EL (cell line): ENCODE measurements at places on chromosomes 1 and 21.

GRCh38 chr1:172673761-172674160 is 14.9 kb downstream of the FASLG start:
- DNase-seq: peak; percentile 37

GRCh38 chr1:66393586-66394287 is 140.2 kb upstream of the SGIP1 start:
- no peak for DNase-seq

- DNase-seq: peak; percentile 51
Observed at GRCh38 chr1:24107462-24108138, 4.3 kb downstream of the MYOM3 start.

DNA sequence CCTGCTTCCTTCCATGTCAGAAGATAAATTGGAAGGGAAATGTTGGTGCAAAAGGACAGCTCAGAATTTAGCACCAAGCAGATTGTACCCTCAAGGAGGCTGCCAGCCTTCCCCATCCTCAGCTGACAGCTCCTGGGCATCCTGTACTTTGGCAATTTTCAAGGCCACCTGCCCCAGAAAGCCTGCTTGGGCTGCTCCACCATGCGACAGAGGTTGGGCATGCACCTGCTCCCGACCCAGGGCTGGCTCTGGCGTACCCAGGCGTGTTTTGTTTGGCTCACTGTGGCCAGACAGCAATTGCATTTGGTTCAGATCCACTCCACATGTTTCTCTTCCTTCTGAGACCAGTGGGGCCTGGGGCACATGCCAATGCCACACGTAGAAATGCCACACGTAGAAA is 547.8 kb downstream of the NPHP4 start:
- no peak for DNase-seq

DNA sequence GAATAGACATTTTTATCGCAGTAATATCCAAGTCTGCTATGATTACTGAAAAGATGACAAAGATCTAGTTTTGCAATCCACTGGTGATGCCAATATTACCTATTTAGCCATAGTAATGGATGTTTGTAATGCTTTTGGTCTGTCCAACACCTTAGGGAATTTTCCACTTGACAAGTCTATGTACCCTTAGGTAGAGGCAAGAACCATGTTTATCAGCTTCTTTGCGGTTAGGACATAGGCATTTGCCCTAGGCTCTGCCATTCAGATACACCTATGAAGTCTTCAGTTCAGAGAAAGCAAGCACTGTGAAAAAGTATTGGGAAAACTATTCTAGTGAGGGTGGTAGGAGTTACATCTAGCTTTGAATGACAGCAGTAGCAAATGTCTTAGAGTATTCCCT is 40.2 kb upstream of the SLC35D1 start:
- no peak for DNase-seq

GRCh38 chr1:97849345-97850340 is 71.2 kb downstream of the DPYD start:
- DNase-seq: peak; percentile 87

DNA sequence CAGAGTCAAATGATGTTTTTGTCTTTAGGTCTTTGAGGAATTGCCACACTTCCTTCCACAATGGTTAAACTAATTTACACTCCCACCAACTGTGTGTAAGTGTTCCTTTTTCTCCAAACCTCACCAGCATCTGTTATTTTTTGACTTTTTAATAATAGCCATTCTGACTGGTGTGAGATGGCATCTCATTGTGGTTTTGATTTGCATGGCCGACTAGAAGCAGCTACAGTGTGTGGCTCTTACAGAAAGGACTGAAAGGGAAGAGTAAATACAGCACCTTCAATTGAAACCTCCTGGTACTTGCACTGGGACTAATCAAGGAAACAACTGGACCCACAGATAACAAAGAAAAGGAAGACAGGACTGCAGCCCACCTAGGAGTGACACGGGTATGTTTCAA is 668.0 kb upstream of the RGS18 start:
- DNase-seq: no peak

GRCh38 chr21:42097860-42098454 is 26.8 kb downstream of the UMODL1 start:
- DNase-seq: peak; percentile 97

DNA sequence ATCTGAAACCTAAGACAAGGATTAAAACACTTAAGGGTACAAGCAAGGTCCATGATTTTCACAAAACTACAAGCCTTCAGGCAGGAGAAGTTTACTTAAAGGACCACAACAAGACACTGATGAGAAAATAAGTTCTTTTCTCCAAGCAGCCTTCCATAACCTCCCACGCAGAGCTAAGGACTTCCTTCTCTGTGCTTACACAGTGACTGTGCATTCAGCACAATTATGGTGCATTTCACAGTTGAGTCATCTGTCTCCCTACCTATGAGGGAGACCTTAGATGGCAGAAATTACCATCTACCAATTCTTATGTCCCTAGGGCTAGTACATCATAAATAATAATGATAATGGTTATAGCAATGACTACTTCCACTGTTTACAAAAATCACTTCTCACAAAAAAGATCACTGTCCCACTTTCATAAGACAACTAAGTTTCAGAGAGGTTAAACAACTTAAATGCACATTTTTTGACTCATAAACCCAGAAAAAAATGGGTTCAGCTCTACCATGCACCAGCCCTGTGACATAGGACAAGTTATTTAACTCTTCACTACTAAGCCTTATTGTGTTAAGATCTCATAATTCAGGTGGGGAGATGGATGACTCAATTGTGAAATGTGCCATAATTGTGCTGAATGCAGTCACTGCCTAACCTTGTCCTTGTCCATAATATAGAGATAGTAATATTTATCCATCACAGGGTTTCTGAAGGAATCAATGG is 45.3 kb downstream of the TARBP1 start:
- peak; percentile 46 for DNase-seq

- DNase-seq: no peak
Observed at GRCh38 chr1:203274603-203275381, 30.5 kb upstream of the BTG2 start.

GRCh38 chr21:29904359-29905282 is 35.2 kb downstream of the GRIK1 start:
- peak; percentile 1 for DNase-seq

- no peak for DNase-seq
Observed at GRCh38 chr21:38987633-38988508, 182.1 kb downstream of the ETS2 start.

- DNase-seq: peak; percentile 11
Observed at GRCh38 chr1:239731082-239731748, 344.8 kb downstream of the CHRM3 start.

DNA sequence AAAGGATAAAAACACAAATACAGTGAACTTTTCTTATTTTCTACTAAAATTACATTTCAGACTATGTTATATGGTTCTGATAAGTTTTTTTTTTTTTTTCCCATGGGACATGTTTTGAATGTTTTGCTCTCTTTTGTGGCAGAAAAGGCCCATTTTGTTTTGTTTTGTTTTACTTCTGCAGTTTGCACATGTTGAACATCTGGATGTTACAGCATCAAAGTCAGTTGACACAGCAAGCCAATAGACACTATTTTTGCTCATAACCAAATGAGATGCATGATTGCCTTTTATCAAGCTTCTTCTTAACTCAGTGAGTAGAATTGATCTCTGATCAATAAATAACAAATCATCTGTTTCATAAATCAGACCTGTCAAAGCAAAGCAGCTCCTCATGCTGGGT is 904.2 kb downstream of the ADGRL2 start:
- DNase-seq: no peak

DNA sequence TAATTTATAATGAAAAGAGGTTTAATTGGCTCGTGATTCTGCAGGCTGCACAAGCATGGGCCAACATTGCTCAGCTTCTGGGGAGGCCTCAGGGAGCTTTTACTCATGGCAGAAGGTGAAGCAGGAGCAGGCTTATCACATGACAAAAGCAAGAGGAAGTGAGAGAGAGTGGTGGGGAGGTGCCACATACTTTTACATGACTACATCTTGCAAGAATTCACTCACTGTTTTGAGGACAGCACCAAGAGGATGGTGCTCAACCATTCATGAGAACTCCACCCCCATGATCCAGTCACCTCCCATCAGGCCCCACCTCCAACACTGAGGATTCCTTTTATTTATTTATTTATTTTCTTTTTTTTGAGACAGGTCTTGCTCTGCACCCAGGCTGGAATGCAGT is 5.5 kb upstream of the PLEKHM2 start:
- peak; percentile 94 for DNase-seq

DNA sequence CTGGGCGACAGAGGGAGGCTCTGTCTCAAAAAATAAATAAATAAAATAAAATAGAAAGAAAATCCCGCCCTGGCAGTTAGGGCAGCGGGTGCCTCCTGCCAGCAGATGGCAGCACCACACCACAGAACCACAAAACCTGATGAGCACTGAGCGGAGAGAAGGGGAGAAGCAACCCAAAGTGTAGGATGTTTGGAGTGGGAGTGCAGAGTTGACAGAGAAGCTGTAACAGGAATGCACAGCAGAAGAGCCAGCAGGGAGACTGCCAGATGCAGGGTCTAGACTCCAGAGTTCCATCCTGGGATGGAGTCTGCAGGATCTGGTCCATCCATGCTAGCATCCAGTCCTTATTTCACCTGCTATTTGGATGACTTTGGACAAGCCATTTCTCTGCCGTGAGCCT is 29.7 kb upstream of the KIRREL1 start:
- peak; percentile 76 for DNase-seq

DNA sequence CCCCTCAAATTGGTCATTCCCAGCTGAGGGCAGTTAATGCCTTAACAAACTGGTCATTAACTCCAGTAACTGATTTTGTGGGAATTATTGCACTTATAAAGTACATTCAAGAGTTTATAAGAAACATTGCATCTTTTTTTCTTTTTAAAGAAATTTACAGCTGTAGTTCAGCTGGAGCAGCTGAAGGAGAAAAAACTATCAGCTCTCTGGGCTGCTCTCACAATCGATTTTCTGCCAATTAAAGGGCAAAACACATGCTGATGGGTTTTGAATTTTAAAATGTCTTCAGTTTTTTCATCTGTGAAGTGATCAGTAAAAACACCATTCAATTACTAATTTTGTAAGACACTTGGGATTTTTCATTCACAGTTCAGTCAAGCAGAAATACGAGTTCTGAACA is 74.7 kb downstream of the KIFAP3 start:
- DNase-seq: no peak

DNA sequence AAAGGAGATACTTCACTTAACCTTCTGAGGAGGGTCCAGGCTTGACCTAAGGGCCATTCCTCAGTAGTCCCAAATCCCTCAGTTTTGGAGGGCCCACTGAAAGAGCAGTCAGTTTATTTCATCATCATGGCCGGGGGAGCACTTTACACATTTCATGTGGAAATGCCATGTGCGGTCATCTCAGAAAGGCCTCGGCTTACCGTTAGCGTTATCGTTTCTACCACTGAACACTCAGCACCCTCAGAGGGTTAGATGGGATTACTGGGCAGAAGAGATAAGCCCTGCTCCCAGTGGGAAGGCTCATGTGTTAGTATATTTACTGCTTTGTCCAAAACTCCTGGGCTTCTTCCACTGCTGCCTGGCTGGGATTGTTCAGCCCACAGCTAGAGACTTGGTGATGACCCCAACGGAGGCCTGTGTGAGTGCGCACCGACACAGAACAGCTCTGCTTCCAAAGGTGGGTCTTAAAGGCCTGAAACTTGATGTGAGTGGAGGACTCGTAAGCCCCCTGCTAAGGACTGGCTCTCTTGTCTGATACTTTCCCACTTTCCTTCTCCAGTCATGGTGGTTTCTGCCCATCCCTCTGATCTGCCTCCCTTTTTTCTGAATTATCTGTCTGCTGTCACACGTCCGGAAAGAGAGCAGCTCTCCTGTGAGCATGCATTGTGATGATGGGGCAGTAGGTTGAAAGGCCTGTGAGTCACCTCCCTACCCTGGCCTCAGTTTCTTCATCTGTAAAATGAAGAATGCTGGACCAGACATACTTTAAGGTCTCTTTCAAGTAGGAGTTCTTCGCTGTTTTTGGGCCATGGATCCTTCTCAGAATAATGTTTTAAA is 284.5 kb downstream of the ASTN1 start:
- no peak for DNase-seq

DNA sequence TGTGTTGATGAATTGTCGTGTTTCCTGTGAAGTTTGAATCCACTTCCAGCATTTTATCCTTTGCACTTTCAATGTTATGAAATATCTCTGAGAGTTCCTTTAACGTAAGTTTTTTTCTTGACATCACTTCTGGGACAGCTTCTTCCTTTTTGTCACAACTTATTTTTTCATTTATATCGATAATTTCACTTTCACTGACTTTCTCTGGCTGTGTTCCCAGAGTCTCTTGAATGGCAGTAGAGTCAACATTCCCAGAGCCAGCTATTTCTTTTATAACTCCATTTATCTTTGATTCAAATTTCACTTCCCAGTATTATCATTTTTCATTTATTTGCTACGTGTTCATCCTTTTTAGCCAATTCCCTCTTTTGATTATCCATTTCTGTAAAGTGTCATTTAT is 256.5 kb downstream of the PAPPA2 start:
- no peak for DNase-seq

DNA sequence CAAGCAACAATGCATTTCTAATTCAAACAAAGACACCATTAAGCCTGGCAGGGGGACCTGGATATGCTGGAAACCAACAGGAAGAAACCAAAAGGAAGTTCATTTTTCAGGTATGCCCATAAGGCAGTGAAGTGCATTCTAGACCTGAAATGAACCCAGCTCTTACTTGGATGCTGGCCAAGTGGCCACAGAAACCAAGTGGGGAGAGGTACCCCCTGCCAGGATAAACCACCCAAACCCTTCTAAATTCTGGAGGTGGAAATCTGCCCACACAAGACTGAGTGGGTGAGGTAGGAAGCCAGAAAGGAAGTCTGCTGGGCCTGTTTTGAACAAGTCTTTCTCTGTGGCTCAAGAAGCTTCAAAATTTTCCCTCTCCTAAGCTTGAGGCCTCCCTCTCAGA is 2.6 kb downstream of the CD5L start:
- no peak for DNase-seq

DNA sequence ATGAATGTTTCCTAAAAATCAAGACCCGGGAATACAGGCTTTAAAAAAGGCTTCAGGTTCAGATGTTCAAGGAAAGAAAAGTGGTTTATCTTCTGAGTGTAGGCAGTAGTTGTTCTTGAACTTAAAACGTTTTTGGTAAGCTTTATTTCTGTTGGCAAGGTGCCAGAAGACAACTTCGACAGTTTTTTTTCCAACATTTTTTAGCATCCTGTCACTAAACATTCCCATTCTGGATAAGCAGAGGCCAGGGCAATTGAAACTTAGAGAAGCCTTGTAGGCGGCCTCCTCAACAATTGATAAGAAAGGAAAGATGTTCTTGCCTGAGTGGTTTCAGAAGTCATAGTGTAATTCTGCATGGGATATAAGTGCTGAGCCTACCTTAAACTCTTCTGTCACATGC is 66.7 kb downstream of the PATJ start:
- DNase-seq: peak; percentile 45

GRCh38 chr1:234725177-234726132 is 115.5 kb upstream of the IRF2BP2 start:
- no peak for DNase-seq

- DNase-seq: peak; percentile 37
Observed at GRCh38 chr1:223844787-223845036, 1.0 kb downstream of the TP53BP2 start.

DNA sequence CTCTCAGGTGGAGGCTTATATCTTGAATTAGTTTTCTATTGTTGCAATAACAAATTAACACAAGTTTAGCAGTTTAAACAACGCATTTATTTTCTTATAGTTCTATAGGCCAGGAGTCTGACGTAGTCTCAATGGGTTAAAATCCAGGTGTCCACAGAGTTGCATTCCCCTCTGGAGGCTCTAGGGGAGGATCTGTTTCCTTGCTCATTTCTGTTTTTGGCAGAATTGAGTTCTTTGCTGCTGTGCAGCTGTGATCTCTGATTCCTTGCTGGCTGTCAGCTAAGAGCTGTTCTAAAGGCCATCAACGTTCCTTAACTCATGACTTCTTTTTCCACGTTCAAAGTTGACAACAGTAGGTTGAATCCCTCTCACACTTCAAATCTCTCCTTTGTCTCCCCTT is 31.8 kb downstream of the S100A10 start:
- DNase-seq: no peak
